ENCODE measurements at places on chromosomes 4 and X.
A peak's percentile ranks its signal among the peaks of the same experiment; 100 is the strongest.

- DNase-seq = no peak
These were observed 21.7 kb downstream of the DDIT4L start for GRCh38 chr4:100168521-100168920.

GRCh38 chr4:15368856-15369255 is 59.0 kb upstream of the C1QTNF7 start:
- DNase-seq = no peak

DNA sequence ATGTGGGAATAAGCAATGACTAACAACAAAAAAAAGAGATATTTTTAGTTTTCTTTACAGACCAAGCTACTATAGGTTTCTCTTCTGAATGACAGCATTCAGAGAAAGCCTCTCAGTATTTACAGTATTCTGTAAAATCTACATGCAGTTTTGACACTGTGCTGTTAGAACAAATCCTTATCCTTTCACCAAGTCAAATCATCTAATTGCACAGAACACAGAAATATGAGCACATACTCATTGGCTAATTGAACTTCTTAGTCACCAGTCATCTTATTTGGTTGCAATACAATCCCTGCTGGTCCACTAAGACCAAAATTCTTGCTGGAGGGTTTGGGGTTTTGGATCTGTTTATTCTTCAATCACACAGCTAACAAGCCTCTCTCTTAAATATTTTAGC is 5.7 kb downstream of the ACOT9 start:
- no peak for DNase-seq

DNA sequence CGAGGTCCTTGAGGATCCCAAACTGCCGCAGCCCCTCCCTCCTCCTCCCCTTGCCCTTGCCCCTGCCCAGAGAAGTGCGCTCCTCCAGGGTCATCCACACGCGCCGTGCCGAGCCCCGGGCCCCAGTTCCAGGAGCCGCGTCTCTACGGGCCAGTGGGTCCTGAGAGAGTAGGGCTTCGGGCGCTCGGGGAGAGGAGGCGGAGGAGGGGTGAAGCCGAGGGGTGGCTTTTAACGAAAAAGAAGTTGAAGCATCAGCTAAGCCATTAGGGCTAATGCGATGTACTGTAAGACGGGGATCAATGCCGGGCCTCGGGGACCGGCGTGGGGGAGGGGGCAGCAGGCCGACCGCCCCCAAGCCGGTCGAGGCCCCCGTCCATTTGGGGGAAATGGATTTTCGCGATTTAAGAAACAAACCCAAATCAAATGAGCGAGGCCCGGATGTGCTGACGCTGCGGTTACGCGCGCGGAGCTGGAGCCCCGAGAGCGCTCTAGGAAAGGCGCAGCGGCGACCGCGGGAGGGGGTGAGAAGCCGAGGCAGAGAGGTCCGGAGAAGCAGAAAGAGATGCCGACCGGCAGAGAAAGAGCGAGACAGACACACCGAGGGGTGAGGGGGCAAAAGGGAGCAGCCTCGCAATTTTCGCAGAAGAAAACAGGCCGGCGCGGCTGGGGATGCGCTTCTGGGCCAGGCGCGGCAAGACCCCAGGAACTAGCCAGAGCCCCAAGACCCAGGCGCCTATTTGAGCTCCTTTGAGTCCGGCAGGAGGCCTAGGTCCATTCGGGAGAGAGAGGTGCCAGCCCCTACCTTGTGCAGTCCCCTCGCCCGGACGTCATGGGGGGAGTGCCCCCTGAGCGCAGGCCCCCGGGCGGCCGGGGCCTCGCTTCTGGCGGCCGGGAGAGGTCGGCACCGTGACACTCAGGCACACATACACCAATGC is 13.6 kb downstream of the HMX1 start:
- no peak for DNase-seq

- peak; percentile 37 for DNase-seq
These were observed 113.4 kb downstream of the ZNF827 start for GRCh38 chr4:145825255-145825654.

DNA sequence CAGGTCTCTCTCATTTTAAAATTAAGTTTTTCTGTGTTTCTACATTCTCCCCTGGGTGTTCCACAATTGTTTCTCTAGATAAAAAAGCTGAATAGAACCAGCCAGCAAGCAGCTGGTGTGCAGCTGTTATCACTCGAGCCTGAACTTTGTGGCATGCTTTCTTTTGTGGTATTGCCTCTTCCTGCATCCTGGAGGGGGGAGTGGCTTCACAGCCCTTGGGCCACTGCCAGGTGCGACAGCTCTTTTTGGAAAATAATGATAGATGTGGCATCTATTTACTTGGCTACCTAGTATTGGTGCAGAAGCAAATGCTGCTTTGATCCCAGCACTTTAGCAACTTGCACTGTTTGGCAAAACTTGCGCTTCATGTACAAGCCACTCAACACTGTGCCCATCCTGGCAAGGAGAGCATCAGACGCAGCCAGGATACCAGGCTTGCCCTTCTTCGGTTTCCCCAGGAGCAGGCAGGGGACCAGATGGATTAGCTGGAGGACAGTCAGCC is 69.4 kb downstream of the HMGB2 start:
- no peak for DNase-seq

DNA sequence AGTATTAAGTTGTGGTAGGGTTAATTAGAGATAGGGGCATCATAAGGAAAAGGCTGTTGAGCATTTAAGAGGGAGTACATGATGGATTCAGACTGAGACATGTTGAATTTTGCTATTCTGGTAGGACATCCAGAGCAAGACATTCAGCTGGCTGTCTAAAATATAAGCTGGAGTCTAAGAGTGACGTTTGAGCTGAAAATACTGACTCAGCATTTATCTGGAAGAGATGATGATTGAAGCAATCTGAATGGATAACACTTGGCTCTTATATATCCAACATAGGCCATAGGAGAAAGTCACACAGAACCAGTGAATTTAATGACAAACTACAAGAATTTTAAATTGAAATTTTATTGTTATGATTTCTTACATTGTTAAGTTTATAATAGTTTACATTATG is 114.3 kb downstream of the CENPC start:
- no peak for DNase-seq

- DNase-seq = no peak
These were observed 73.8 kb downstream of the SEC24D start for GRCh38 chr4:118762155-118762554.

- DNase-seq = peak; percentile 64
These were observed 63.3 kb upstream of the CCDC160 start for GRCh38 chrX:134173541-134174272.

DNA sequence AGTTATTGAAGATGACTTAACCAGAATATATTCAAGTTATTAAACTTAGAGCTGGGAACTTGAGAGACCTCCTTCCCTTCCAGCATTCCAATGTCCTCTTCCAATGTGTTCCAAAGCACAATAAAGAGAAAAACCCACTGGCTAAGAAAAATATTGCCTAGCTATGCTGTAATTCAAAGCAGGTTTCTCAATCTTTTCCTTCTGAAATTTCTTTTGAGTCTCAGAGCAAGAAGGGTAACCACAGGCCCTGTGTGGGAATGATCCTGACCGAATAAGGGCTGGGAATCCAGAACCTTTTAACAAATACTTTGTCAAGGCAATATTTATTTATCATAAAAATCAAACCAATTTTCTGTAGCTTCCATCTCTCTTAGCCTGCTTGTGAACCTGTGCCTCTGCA is 150.7 kb upstream of the SFRP2 start:
- no peak for DNase-seq

GRCh38 chrX:51496501-51497291 is at the start of gene NUDT11:
NUDT11 (minus strand) TSS chrX:51496592; CDS start chrX:51496444, 148 bp downstream.
- DNase-seq = peak; percentile 77

DNA sequence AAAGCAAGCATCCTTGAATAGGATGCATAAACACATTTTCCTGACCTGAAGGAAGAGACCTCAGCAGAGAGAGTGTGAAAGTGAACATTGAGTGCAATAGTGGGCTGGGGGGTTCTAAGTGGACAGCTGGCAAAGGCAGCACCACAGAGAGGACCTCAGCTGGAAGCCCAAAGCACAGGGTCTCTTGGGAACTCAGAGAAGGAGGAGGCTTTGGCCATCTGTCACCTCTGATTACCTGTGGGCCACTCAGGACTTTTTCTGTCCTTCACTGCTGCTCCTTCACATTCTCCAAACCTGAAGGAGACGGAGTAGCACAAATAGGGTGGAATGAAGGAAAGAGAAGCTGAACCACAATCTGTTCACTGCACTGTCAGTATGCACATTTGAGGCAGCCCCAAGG is 37.9 kb upstream of the FAT4 start:
- no peak for DNase-seq

GRCh38 chr4:48380583-48381167 is 39.3 kb downstream of the SLAIN2 start:
- DNase-seq = no peak

GRCh38 chr4:180966312-180966711 is 1276.9 kb upstream of the TENM3 start:
- DNase-seq = no peak

DNA sequence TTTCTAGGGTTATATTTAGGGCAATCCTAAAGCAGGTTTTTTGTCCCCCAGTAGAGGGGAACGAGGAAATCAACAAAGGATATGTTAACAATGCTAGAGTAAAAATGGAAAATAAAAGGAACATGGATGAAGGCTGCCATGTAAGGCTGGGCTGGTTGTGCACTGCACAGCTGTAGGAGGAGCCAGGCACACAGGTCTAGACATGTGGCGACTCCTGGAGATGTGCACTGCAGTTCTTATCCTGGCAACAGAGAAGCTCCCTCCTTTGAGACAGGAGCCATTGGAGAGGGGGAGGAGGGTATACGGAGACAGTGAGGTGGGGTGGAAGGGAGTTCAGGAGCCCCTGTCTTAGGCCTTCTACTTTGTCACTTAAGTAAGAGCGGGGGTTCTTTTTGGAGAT is 65.9 kb downstream of the NAT8L start:
- no peak for DNase-seq
